ENCODE measurements at places on chromosomes 7 and 10.
A peak's percentile ranks its signal among the peaks of the same experiment; 100 is the strongest.

GRCh38 chr7:95180-95862, 97.0 kb upstream of the FAM20C start:
- no peak for DNase-seq

GRCh38 chr7:125253452-125254190, 324.0 kb upstream of the POT1 start:
- DNase-seq = no peak

GRCh38 chr7:41439515-41439879, 263.4 kb downstream of the INHBA start:
- no peak for DNase-seq

DNA sequence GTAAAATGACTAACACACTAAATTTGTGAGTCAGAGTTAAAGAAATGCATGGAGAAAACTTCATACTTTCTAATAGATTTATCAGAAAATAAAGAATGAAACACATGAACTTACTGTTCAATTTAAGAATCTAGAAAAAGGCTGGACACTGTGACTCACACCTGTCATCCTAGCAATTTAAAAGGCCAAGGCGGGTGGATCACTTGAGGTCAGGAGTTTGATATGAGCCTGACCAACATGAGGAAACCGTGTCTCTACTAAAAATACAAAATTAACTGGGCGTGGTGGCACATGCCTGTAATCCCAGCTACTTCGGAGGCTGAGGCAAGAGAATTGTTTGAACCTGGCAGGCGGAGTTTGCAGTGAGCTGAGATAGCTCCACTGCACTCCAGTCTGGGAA, 1106.2 kb upstream of the LRRN3 start:
- DNase-seq = no peak

DNA sequence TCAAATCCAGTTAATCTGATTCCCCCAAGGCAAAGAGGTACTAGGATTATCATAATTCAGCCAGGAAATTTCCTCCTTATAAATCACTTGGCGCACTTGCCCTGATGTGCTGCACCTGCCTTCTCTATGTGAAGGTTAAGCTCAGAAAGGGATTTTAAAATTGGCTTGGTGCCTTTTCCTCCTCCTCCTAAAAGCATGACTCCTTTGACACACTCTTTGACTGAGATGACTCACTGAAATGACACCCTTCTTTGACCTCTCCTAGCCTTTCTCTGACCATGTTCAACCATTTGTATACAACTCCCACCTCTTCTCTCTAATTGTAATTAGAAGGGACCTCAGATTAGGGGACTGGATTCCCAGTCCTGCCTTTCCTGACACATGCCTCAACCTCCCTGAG, 46.5 kb downstream of the ABLIM1 start:
- no peak for DNase-seq

- peak; percentile 92 for DNase-seq
Measured at GRCh38 chr10:69449841-69450240, 1.4 kb upstream of the TSPAN15 start.

- DNase-seq = no peak
Measured at GRCh38 chr7:82672078-82672477, 228.5 kb upstream of the CACNA2D1 start.

- DNase-seq = no peak
Measured at GRCh38 chr7:132780822-132781221, 204.6 kb upstream of the PLXNA4 start.

- no peak for DNase-seq
Measured at GRCh38 chr10:5949009-5949759, 28.2 kb downstream of the IL15RA start.

DNA sequence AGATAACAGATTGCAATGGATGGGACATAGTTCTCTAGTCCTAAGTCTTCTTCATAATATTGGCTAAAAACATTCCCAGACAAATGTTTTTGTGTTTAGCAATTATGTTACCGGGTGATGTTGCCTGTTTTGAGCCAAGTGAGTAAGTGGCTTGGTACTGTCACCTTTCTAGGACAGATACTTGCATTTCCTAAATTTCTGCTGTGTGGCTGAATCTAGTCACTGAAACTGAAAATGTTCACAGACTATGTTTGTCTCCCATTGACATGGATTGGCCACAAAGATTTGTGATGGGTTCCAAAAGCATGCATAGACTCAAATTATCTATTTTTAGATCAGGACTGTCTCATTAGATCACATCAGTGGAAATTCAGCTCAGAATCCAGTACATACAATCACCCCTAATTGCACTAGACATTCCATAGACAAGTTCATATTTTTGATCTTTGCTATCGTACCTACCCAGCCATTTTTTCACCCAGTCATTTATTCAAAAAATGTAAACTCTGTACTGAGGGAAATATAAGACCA, 1222.1 kb upstream of the AUTS2 start:
- DNase-seq = no peak

DNA sequence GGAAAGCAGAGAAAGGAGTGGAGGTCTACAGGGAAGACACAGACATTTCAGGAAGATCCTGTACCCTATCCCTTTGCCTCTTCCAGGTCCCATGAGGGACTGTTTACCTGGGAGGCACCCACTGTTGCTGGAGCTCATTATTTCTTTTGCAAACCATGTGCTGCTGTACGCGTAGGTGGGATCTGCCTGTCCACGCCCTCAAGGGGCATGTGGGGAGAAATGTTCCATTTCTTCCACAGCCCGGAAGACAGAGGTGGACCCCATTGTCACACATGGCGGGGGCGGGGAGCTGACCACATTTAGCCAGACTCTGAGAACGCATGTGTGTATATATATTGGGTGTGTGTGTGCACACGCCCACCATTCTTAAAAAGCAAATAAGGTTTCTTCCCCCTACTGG, 2.0 kb downstream of the PLXNA4 start:
- DNase-seq = no peak

DNA sequence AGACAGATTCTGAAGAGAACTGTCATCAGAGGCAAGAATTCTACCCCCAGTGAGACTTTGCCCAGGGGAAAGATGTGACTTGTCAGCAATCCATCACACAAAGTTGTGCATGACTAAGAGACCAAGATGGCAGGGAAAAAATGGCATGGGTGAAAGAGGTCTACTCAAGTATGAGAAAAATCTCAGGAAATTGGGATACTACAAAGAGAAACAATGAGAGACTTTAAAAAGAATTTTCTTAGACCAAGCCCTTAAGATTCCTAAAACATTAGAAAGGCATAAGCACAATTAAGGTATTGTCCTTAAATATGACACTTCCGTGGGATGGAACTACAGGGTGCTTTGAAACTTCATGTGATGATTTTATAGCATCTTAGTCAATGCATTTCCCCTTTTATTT, 45.6 kb upstream of the PDE1C start:
- DNase-seq = no peak

DNA sequence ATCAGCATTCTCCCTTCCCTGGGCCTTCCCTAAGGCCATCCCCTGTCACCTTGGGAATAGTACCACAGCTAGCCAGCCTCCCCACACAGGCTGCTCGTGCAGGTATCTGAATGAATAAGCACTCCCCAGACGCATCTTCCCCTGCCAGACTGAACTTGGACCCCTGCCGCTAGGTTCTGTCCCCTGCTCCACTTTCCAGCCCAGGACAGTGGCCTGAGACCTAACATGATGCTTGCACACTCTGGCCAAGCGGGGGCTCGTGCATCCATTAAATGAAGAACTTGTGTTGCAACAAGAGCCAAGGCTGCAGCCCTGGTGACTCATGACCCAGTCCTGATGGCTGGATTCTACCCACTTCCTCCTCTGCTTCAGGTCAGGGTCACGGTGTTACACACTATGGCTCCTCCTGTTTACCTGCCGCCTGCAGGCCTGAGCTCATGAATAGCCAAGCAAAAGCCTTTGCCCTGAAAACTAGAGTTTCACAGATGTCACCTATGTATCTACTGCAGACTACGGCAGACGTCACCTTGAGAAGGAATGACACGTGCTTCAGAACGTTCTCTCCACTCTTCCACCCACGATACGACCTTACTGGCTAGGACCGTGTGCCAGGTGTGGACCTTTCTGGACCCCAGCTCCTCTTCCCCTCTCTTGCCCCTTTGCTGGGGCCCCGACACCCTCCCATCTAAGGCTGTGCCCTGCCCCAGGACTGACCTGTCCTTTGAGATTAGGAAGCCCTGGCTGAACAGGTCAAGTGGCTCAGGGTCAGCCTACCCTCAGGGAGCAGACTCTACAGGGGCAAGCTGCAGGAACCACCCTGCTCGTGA, 6.5 kb downstream of the ASB13 start:
- DNase-seq = no peak

DNA sequence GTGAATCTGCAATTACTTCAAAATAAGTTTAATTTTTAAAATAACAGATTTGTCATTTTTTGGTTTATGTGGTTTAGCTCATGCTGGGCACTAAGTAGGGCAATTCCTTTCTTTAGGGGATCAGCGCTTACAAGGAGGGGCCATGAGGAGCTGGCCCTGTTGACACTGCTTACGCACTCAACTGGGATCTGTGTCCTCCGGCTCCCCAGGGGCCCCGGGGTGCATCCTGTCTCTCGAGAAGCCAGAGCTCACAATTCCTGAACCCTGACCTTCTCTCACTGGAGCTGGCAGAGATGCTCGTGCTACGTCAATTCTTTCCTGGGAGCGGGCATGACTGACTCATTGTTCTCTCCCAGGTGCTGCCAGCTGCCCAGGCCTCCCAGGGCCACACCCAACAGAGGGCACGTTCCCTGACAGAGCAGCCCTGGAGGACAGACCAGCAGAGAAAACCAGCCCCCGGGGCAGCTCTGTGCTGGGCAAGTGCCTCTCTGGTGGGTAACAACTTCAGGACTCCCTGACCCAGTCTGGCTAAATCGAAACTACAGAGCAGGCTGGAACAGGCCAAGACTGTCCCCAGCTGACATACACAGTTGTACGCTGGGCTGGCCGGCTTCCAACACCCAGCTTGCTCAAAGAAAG, 36.8 kb downstream of the CTBP2 start:
- DNase-seq = no peak

- DNase-seq = no peak
Measured at GRCh38 chr10:132482090-132482800, 55.3 kb upstream of the INPP5A start.

DNA sequence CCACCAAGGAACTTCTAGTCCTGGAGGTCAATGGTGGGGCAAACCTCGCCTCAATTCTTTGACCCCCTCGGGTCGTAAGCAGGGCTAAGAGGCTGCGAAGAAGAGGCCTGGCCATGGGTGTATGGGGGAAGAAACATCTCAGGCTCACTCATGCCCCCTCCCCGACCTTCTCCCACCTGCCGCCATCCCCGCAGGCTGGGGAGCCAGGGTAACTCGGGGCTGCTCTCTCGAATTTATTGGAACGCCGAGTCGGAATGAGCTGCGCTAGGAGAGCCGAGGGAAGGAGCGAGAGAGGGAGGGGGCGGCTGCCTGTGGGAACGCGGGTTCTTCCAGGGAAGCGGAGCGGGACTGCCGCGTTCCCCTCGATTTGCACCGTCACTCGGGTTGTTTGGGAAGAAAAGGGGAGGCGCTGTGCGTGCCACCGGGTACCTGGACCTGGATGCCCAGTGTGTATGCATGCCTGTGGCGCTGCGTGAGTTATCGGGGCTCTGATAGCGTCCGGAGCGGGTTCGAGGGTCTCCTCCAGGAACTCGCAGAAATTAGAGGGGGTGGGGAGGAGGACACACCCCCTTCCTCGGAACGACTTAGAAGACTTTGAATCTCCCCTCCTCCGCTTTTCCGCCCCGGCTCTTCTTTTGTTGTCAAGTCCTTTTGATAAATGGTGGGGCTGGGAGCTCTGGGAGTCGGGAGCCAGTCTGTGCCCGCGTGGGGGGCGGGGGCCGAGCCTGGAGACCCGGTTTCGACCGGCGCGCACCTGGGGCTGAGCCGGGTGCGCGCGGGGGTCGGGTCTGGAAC, 1.8 kb upstream of the ZNF503 start:
- peak; percentile 60 for DNase-seq

DNA sequence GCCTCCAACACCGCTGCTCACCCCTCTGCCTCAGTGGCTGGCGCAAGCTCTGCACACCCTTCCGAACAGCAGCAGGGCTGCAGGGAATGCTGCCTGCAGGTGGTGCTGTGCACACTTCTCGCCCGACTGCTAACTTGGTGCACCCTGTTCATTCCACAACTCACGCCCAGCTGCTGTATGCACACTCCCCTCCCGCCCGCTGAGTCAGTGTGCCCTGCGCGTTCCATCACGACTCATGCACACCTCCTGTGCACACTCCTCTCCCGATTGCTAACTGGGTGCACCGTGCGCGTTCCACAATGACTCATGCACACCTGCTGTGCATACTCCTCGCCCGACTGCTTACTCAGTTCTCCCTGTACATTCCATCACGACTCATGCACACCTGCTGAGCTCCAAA, 21.5 kb downstream of the ADARB2 start:
- DNase-seq = no peak

DNA sequence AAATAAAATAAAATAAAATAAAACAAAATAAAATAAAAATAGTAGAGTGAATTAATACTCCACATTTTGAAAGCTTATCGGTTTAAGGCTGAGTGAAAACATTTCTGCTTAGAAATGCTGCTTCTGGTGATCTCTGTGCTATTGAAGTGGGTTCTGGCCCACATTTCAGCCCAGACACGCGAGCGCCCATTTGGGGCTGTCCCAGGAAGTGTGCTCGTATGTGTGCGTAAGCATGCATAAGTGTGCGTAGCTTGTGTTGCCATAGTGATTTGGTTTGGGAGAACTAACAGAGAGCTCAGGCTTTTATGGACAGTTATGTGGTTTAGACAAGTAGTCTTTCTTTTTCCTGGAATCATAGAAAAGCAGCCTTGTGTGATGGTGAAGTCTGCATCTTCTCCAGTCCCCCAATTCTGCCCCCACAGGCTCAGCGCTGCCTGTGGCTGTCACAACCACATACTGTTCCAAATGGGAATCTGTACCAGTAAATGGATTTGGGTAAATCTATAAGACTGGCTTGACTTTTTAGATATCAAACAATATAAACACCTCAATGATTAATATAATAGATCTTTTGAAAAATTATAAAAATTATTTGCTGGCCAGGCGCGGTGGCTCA, 29.8 kb upstream of the PURB start:
- no peak for DNase-seq

DNA sequence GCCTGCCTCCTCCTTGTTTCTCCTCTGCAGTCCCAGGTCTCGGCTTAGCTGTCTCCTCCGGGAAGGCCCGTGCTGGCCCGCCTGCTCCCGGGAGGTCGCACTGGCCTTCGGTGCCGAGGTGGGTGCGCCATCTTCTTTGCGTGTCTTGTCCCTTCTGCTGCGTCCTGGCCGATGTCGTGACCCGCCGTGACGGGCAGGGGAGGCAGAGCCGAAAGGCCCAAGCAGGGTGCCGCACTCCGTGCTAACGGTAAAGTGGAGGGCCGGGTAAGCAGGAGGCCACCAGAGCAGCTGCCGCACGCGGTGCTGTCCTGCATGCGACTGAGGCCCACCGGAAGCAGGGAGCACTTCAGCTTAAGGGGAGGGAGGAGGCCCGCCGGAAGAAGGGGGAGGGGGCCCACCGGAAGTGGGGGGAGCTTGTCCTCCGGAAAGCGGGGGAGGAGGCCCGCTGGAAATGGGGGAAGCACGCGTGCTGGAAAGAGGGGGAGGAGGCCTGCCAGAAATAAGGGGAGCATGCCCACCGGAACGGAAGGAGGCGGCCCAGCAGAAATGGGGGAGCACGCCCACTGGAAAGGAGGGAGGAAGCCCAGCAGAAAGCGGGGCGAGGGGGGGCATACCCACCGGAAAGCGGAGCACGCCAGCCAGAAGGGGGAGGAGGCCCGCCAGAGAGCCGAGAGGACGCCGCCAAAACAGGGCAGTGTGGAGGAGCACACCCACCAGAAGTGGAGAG, 71.4 kb downstream of the PROSER2 start:
- peak; percentile 66 for DNase-seq

GRCh38 chr10:77518241-77518909, 119.2 kb downstream of the KCNMA1 start:
- DNase-seq = no peak
